Dermis microvascular lymphatic vessel endothelial cell (primary cell): ENCODE measurements at places on chromosomes 13 and 19. TPM values are rescaled to one million over a fixed set of nuclear protein-coding genes. Genes with fewer than 3 reads are reported as not detected.

GRCh38 chr13:101875717-101876393 lies 423.4 kb downstream of the ITGBL1 start:
- DNase-seq: no peak

GRCh38 chr13:100460266-100460665 lies 128.3 kb downstream of the GGACT start:
- no peak for DNase-seq

DNA sequence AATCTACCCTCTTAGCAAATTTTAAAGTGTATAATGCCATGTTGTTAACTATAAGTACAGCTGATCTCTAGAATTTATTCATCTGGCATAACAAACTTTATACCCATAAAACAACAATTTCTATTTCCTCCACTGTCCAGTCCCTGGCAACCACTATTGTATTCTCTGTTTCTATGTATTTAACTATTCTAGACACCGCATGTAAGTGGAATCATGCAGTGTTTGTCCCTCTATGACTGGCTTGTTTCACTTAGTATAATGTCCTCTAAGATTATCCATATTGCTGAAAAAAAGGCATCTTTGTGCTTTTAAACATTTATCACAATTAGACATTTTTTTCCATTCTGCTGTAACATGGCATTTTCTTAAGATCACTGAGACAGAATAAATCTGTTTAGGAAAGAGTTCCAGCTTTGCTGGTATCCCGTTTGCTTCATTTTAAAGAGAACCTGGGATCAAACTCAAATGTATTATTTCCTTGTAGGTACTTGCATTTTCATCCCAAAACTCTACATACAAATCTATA lies 1191.0 kb downstream of the SLITRK5 start:
- no peak for DNase-seq

The MEDAG gene
- total RNA-seq: 28.0 and 110 TPM in 2 replicates

DNA sequence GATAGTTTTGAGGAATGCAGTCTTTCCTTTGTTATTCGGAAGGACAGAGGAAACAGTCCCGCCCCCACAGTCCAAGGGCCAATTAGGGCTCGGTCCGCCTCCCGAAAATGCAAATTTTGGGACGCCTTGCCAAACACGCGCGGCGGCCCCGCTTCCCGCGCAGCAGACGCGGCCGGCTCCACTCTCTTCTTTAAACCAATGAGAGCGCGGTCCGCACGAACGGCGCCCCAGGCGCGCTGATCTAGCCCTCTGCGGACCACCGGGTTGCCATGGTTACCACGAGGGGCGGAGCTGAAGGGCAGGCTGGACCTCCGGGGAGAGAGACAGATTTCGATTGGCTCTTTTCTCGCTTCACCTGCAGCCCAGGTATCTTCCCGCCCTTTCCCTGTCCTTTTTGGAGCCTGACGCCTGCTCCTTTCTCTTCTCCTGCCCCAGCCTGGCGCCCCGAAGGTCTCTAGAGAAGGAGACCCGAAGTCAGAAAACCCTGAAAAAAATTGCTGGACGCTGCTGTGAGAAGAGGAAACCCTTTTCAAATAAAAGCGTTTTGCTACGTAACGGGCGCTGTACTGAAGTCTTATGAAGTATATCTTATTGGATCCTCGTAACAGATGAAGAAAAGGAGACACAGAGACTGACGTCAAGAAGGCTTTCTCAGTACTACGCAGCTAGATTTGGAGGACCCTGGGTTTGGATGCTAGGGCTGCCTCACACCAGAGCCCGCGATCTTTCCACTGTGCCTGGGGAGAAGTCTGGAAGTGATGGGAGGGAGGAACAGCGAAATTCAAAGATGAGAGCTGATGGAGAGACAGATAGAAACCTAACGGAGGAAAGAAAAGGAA lies 2.0 kb downstream of the PTH2 start:
- DNase-seq: no peak

The ZNF829 gene
- total RNA-seq: 1.3 and 1.6 TPM in 2 replicates

- DNase-seq: no peak
Observed at GRCh38 chr13:84433024-84433423, 550.8 kb upstream of the SLITRK1 start.

The ZNF534 gene
- not detected in 2 replicates for total RNA-seq

The PROZ gene
- total RNA-seq: not detected in 2 replicates

The ZSCAN4 gene
- total RNA-seq: not detected in 2 replicates

The PEAK3 gene
- 0.13 and 0.51 TPM in 2 replicates for total RNA-seq

- DNase-seq: peak; percentile 78
Observed at GRCh38 chr19:36604656-36605100, 435 bp upstream of the ZNF382 start.

The SERPINE3 gene
- total RNA-seq: not detected in 2 replicates

GRCh38 chr13:52599848-52600603 lies 42.2 kb upstream of the HNRNPA1L2 start:
- no peak for DNase-seq

GRCh38 chr19:18416778-18417249 lies 2.4 kb upstream of the SSBP4 start:
- DNase-seq: peak; percentile 91

DNA sequence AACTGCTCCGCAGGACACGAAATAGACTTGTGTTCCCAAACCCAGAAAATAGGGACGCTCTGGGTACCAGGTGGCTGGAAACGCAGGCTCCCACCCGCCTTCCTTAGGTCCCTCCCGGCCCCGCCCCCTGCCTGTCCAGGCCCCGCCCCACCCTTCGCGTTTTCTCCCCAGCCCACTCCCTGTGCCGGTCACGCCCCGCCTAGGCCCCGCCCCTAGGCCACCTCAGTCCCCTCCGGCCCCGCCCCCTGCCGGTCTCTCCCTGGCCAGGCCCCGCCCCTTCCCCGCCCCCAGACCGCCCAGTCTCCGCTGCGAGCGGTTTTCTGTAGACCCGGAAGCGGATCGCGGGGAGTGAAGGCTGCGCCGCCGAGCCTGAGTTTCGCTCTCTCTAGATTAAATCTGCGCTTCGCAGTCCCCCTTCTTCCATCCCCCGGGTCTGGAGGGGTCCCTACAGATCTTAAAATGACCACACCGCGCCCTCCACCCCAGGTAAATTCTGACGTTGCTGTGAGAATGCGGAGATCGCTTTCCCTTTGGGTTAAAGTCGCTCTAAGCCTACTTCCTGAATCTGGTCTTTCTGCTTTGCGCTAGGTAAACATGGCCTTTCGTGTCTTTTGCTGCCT lies 3.7 kb upstream of the ZNF665 start:
- DNase-seq: peak; percentile 78

GRCh38 chr19:1070576-1070930 lies 3.6 kb downstream of the ARHGAP45 start:
- no peak for DNase-seq

- no peak for DNase-seq
Observed at GRCh38 chr13:31038834-31039552, 106.5 kb downstream of the TEX26 start.

- no peak for DNase-seq
Observed at GRCh38 chr13:111292710-111293485, 27.5 kb upstream of the TEX29 start.

The KLK15 gene
- not detected in 2 replicates for total RNA-seq

- no peak for DNase-seq
Observed at GRCh38 chr13:113143466-113144254, 14.8 kb upstream of the PROZ start.

DNA sequence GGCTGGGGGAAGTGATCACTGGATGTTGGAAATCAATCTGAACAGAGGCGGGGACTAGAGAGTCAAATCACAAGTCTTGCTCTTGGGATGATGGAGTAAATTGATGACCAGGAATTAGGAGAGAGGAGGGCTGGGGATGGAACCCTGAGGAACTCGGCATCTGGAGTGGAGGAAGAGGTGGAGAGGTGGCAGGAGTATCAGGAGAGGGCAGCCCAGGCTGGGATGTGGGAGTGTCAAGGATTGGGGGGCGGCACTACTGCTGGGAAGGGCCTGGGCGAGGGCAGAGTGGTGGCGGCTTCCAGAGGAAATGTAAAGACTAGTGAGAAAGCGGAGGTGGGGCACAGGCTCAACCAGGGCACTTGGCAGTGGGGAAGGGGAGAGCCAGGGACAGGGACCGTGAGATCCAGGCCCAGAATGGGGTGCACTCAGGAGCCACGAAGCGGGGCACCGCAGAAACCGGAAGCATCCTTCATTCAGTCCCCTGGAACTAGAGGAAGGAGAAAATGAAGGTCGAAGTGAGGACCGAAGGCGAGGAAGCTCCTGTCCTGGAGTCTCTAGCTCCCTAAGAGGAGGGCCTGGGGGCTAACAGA lies 81.2 kb upstream of the GPR183 start:
- no peak for DNase-seq

The DNAJC15 gene
- total RNA-seq: 17.5 and 17.7 TPM in 2 replicates

The RSPH6A gene
- total RNA-seq: under 0.01 TPM in 2 replicates

The ZNF582 gene
- 1.3 and 2.4 TPM in 2 replicates for total RNA-seq

The KRTDAP gene
- total RNA-seq: not detected in 2 replicates

- DNase-seq: no peak
Observed at GRCh38 chr19:11018763-11019162, 57.9 kb downstream of the SMARCA4 start.

- no peak for DNase-seq
Observed at GRCh38 chr19:33292595-33293254, 9.6 kb downstream of the CEBPA start.

GRCh38 chr13:45873491-45874325 lies 22.2 kb upstream of the SIAH3 start:
- DNase-seq: no peak

DNA sequence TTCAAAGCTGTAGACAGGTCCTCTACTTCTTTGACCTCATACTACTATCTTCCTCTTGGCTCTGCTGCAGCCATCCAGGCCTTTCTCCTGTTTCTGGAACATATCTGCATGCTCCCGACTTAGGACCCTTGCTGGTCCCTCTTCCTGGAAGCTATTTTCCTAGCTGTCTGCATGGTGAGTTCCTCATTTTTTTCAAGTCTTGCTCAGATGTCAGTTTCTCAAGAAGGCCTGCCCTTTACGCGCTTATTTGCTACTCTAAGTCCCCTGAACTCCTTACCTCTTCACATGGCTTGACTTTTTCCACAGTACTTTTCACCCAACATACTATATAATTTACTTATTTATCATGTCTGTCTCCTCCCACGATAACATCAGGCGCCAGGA lies 31.4 kb downstream of the DNAJC3 start:
- DNase-seq: no peak
